COLO829 (cell line): ENCODE measurements at places on chromosomes 4 and X.
A peak's percentile ranks its signal among the peaks of the same experiment; 100 is the strongest.

- no peak for DNase-seq
Observed at GRCh38 chr4:8533274-8533865, 46.8 kb upstream of the GPR78 start.

- DNase-seq: no peak
Observed at GRCh38 chr4:83109480-83110222, 4.9 kb downstream of the PLAC8 start.

GRCh38 chrX:124332481-124333424 is at the start of gene TEX13D:
Gene TEX13D, plus strand, starts transcription at chrX:124332660. Its CDS starts 258 bp downstream, at chrX:124332918.
- no peak for DNase-seq

DNA sequence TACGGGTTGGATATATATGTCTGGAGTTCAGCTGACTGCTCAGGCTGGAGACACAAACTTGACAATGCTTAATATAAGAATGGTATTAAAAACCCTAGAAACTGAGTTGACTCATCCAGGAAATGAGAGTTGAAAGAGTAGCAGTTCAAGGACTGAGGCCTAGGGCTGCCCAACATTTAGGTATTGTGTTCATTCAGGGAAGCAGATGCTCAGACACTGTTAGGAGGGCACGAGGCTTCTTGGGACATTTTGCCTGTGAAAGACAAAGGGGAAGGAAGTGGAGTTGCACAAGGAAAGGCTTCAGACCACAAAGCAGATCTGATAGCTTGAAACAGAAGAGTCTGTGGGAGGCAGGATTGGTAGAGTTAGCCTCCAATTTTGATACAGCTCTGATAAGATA is 52.0 kb upstream of the HS3ST1 start:
- peak; percentile 25 for DNase-seq

DNA sequence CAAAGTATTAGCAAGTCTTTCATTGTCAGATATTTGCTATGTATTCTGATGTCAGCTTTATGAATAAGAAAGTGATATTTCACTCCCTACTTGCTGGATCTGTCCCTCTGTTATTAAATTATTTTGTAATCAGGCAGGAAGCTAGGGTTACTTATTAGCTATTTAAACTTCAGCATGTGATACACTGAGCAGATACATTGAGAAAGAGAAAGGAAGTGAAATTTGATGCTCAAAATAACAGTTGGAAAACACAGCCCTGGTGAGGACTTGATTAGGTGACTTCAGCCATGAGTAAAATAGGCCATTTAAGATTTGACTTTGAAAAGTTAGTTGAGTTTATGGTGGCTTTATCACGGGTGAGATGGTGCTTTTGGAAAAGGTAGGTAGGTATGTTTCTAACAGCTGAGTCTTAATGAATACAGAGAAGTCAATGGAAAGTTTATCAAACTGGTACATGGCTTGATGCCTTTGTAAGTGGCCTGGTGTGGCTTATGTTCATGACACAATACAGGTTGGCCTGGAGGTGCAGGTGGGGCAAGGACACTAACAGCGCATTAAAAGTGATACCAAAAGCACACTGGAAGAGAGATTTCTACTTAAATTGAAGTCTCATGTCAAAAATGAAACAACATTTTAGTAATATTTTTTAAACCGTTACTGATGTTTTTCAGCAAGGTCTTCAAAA is 321.2 kb upstream of the SPOCK3 start:
- no peak for DNase-seq

GRCh38 chrX:151359341-151359740 is 37.7 kb upstream of the VMA21 start:
- DNase-seq: no peak

GRCh38 chrX:16061296-16061695 is 62.1 kb upstream of the GRPR start:
- no peak for DNase-seq

DNA sequence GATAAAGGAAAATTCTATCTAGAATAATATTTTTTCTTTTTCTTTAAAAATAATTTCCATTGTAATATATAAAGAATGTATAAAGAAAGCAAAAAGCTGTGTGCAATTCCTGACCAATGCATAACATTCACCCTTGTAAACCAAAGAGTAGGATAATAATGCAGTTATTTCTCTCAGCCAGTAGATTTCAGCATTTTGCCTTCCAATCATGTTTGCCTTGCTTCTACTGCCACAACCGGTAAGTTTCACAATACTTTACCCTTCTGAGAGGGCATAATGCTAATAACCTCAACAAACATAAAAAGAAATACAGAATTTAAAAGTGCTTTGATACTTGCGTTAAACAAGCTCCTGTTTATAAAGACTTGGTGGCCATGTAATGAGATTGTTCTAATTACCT is 59.9 kb downstream of the CHIC2 start:
- DNase-seq: no peak

DNA sequence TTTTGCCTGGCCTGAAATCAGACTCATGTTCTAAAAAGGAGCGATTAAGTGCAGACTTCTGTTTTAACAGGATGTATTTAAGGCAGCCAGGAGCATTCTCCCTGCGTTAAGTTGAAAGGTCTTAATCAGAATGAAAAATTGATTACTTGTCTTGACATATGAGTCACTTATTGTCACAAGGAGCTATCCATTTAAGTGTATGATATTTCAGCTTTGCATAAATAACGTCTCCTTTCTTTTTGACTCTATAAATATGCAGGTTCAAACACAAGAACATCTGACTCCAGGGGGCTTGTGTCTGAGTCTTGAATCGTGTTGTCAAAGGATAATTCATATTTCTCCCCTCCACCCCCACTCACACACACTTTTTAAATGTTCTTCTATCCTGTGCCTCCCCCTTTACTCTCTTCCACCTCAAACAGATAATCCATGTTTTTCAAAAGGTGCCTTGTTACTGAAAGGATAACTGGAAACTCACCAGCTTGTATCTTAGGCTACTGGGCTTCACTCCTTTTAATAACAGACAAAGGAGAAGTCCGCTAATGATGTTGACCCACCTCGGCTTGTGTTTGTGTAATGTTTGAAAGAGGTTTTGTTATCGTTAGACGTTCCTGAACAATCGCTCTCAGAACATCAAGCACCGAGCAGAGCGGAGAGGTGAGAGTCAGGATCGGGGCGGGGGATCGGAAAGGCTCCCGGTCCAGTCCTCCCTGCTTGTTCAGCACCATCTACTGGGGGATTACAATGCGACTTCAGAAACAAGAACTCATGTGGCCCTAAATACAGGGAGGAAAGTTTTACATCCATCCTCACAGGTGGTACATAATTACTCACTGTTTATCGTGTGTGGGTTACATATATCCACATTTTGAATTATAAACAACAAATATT is 107.5 kb upstream of the RPL34 start:
- peak; percentile 72 for DNase-seq

DNA sequence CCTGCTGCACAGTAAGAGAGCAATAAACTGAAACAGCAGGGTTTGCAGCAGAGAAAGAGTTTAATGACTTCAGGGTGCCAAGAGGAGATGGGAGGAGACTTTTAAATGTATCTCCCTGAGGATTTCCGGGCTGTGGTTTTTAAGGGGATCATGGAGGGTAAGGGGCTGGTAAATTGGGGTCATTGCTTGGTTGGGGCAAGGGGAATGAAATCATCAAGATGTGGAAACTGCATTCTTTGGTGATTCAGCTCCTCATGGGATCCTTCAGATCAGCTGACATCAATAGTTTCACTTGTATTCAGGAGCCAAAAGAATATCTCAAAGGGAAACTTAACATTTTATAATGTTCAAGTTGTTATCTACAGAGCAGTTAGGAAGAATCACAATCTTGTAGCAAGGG is 174.3 kb upstream of the ANXA10 start:
- no peak for DNase-seq

DNA sequence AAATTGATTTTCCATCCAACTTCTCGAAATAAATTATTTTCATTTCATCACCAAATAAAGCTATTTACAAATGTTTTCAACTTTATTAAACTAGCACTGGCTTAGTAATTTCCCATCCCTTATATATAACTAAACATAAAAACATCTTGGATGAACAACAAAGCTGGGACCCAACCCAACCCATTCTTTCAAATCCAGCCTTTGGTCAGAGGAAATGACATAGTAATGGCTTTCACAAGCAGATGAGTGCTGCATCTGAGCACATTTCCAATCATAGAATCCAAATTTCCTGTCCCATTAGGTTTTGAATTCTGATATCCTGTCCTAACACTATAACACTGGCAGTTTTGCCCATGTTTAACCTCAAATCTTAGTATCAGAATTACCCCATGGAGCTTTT is 7.9 kb upstream of the EMCN start:
- DNase-seq: no peak

GRCh38 chr4:132332932-132333723 is 816.0 kb upstream of the PCDH10 start:
- DNase-seq: no peak

DNA sequence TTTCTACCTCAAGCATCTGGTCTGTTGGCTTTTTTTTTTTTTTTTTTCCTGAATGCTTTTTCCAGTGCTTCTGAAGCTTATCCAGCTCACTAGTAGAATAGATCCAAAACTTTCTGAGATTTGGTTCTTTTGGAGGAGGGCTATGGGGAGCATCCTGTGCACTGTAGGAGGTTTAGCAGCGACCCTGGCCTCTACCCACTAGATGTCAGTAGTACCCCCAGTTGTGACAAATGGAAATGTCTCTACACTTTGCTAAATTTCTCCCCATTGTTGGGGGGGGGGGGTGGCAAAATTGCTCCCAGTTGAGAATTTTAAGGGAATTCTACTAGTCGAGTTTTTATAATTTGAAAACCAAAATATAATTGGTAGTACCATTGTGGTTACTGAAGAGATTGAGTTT is 23.0 kb upstream of the PPA2 start:
- no peak for DNase-seq

DNA sequence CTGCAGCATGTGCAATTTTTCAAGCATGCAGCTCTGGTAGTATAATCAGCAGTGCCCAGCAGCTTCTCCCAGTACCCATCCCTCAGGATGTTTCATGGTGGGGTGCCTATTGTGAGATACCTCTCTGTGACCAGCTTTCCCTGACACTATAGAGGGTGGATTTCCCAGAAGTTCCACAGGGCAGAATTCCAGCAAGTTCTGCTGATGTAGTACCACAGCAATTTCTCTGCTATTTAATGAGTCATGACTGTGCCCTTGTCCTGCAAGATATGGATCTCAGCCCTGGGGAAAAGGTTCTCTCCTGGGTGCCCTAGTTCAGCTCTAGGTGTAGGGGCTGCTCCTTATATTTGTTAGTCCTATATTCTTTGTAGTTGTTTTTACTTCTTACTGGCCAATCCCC is 174.8 kb downstream of the ENOX2 start:
- DNase-seq: no peak

DNA sequence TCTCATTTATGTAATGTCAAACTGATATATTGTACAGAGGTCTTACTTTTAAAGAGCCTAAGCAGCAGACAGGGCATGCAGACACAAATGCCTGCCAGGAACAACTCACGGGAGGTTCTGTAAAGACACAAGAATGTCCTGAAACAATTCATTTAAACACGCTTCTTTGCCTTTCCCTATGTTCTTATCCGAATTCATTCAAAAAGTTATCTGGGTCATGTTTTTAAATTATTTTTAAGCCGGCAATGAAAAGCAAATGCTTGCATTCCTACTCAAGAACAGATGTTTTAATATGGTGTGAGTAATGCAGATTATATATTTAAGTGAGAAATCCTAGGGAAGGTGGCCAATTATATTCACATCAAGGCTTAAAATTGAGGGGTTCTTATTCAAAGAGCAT is 192.6 kb downstream of the PDGFC start:
- DNase-seq: no peak

GRCh38 chr4:73451404-73451803 is 15.4 kb downstream of the AFP start:
- no peak for DNase-seq

- DNase-seq: no peak
Observed at GRCh38 chrX:147072747-147073146, 258.2 kb upstream of the CXorf51A start.

GRCh38 chr4:138749303-138749702 is 266.3 kb upstream of the NOCT start:
- DNase-seq: no peak

- DNase-seq: no peak
Observed at GRCh38 chr4:152709675-152710438, 30.1 kb upstream of the TMEM154 start.

- no peak for DNase-seq
Observed at GRCh38 chr4:99264927-99265326, 25.9 kb downstream of the ADH1A start.
